Peyer's patch (tissue), 4 donors: ENCODE measurements at places on chromosomes 11 and 22. TPM values are rescaled to one million over a fixed set of nuclear protein-coding genes. Genes with fewer than 3 reads are reported as not detected.

DNA sequence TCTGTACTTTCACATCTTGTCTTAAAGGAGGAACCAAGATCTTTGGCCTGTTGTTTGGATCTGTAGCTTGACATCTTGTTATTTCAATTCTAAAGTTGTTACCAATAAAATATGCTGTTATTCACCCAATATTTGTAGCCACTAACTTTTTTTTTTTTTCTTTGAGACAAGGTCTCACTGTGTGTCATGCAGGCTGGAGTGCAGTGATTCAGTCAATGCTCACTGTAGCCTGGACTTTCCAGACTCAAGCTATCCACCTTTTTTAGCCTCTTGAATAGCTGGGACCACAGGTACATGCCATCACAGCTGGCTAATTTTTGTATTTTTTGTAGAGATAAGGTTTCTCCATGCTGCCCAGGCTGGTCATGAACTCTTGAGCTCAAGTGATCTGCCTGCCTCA lies 769.4 kb downstream of the DLG2 start:
- no peaks in the 10 kb centered on the region for H3K4me1 ChIP-seq
- H3K36me3 ChIP-seq: no peaks in the 10 kb centered on the region

- H3K27ac ChIP-seq: no peak overlapping the region
- DNase-seq: no peak
- no peaks in the 10 kb centered on the region for H3K36me3 ChIP-seq
- no peaks in the 10 kb centered on the region for H3K27me3 ChIP-seq
Measured at GRCh38 chr11:22304337-22304961, 33.7 kb upstream of the SLC17A6 start.

OR6T1 gene
- total RNA-seq: not detected

- no peaks in the 10 kb centered on the region for H3K36me3 ChIP-seq
- H3K27ac ChIP-seq: no peak overlapping the region
- H3K4me1 ChIP-seq: no peaks in the 10 kb centered on the region
- no peak for DNase-seq
Measured at GRCh38 chr22:49063545-49063890, 764.2 kb downstream of the BRD1 start.

DNA sequence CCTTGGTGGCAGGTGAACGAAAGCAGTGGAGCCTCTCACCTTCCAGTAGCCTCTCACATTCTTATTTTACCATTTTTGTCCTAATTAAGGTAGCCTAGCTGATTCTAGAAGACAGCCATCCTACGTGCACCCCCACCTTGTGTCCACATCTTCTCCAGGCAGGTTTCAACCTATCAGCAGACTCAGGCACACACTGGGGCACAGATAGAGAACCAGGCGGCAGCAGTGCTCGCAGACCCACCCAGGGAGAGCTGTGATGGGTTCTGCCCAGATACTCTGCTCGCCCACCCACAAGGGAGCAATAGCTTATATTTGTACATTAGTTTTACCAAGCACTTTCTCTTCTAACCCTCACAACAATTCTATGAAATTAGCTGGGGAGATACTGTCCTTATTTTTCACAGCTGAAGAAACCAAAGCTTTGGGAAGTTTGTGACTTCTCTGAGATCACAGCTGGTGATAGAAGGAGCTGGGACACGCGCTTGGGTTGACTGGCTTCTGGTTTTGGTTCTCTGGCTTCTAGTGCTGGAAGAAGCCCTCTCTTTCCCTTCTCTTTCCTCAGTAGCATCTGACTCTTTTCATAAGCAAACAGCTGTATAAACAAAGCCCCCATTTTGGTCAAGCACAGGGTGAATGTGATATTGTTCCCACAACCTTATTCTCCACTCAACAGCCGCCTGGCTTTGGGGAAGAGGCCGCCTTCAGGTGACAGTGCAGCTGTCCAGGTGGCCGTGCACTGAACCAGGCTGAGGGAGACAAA lies 36.9 kb downstream of the PPP2R1B start:
- peak overlapping the region; percentile 31 for H3K27ac ChIP-seq
- no peaks in the 10 kb centered on the region for H3K27me3 ChIP-seq

- H3K4me1 ChIP-seq: no peaks in the 10 kb centered on the region
- peak overlapping the region; percentile 99 for H3K4me3 ChIP-seq
- peak overlapping the region; percentile 89 for H3K27ac ChIP-seq
- no peak for DNase-seq
Measured at GRCh38 chr11:6418557-6419008, 311 bp downstream of the APBB1 start.

OR52K1 gene
- not detected for total RNA-seq

CLMP gene
- total RNA-seq: 8.4 TPM

- no peak overlapping the region for H3K4me3 ChIP-seq
- H3K36me3 ChIP-seq: no peaks in the 10 kb centered on the region
- no peak for DNase-seq
- H3K4me1 ChIP-seq: no peaks in the 10 kb centered on the region
- H3K27me3 ChIP-seq: no peaks in the 10 kb centered on the region
Measured at GRCh38 chr11:62954478-62954877, 30.3 kb downstream of the SLC22A6 start.

TREH gene
- total RNA-seq: 30.5 TPM

GRCh38 chr11:120136356-120136755 lies 1.6 kb downstream of the TRIM29 start:
- H3K4me1 ChIP-seq: no peaks in the 10 kb centered on the region
- no peak overlapping the region for H3K27ac ChIP-seq
- H3K4me3 ChIP-seq: no peak overlapping the region
- DNase-seq: peak; percentile 27
- H3K27me3 ChIP-seq: no peaks in the 10 kb centered on the region

GRCh38 chr11:70073871-70074371 lies 4.2 kb upstream of the ANO1 start:
- no peak for DNase-seq
- no peak overlapping the region for H3K27ac ChIP-seq
- H3K36me3 ChIP-seq: no peaks in the 10 kb centered on the region
- H3K4me3 ChIP-seq: no peak overlapping the region
- H3K27me3 ChIP-seq: no peaks in the 10 kb centered on the region

GRCh38 chr11:116857316-116857715 lies 19.9 kb upstream of the APOA1 start:
- DNase-seq: no peak
- H3K36me3 ChIP-seq: no peaks in the 10 kb centered on the region
- peaks cover 20% of the 10 kb centered on the region for H3K4me1 ChIP-seq
- H3K27ac ChIP-seq: no peak overlapping the region
